ENCODE measurements at places on chromosomes 5 and 9.
A peak's percentile ranks its signal among the peaks of the same experiment; 100 is the strongest.

DNA sequence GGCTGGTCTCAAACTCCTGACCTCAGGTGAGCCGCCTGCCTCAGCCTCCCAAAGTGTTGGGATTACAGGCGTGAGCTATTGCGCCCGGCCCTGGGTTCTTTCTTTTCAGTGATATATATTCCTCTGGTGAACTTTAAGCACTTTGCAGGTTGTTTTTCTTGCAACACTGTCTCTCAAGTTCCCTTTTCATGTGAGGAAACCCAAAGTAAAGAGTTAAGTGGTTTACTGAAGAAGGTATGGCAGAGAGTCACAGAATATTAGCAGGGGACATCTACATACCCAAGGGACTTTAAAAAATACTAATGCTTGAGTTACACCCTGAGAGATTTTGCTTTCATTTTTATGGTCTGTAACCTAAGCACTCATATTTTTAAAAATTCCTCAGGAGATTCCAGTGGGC, 6.7 kb upstream of the GAPT start:
- no peak for DNase-seq

- DNase-seq: no peak
These were observed 652.3 kb upstream of the FTMT start for GRCh38 chr5:121199216-121199999.

DNA sequence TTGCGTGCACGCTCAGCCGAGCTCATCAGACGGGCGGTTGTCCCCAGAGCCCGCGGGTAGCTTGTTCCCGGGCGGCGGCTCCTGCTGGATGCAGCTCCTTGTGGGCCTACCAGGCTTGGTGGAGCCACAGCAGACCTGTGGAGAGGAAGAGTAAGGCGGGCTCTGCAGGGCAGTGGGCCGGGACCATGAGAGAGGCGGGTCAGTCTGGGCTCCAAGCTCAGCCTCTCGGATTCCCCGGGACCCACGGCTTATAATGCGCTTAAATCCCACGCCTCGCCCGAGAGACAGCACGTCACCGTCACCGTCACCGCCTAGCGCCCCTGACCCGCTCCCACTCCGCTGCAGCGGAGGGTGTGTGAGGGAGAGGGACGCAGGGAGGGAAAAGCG, 1.9 kb upstream of the ANKRD18A start:
- DNase-seq: peak; percentile 60

- DNase-seq: no peak
These were observed 8.7 kb downstream of the RHOBTB3 start for GRCh38 chr5:95739857-95740256.
